ENCODE measurements at places on chromosomes 2 and 18.

DNA sequence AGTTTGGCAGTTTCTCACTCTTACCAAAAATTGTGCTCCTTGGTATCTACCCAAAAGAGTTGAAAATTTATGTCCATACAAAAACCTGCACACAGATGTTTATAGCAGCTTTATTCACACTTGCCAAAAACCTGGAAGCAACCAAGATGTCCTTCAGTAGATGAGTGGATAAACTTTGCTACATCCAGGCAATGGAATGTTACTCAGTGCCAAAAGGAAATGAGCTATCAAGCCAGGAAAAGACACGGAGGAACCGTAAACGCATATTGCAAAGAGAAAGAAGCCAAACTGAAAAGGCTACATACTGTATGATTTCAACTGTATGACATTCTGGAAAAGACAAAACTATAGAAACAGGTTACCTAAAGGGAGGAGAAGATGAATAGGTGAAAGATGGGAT, 36.1 kb downstream of the TMEM163 start:
- DNase-seq: no peak

DNA sequence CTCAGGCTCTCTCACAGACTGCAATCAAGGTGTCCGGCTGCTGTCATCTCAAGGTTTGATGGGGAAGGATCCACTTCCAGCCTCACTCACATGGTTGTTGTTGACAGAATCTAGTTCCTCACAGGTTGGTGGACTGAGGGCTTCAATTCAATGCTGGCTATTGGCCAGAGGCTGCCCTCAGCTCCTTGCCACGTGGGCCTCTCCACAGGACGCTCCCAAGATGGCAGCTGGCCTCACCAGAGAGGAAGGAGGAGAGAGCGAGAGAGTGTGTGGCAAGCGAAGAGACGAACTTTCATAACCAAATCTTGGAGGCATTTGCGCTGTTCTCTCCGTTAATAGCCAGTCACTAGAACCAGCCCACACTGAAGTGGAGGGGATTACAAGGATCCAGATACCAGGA, 13.5 kb upstream of the DNMT3A start:
- DNase-seq: no peak

DNA sequence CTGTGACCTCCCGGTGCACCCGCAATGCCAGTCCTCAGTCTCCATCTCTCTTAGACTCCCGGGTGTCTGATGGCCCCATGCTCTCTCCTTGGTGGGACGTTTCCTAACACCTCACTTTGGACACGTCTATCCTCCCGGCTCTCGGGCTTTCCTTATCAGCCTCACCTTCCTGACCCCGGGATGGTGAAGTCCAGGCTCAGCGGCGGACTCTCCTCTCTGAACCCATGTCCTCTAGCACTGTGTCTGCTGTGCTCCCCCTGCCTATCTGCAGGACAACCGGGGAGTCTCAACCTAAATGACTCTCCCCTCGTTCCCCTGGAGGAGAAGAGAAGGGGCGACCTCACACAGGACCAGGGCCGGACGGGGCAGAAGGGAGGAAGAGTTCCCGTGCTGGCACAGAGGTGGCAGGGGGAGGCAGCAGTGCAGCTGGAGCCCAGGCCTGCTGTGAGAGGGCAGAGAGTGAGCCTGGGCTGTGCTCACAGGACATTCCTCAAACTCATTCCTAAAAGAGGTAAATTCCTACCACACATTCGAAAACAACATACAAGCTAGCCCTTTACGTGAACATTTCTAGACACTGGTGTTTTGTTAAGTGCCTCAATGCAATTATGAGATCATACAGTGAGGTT, 41.9 kb downstream of the MBP start:
- DNase-seq: no peak

DNA sequence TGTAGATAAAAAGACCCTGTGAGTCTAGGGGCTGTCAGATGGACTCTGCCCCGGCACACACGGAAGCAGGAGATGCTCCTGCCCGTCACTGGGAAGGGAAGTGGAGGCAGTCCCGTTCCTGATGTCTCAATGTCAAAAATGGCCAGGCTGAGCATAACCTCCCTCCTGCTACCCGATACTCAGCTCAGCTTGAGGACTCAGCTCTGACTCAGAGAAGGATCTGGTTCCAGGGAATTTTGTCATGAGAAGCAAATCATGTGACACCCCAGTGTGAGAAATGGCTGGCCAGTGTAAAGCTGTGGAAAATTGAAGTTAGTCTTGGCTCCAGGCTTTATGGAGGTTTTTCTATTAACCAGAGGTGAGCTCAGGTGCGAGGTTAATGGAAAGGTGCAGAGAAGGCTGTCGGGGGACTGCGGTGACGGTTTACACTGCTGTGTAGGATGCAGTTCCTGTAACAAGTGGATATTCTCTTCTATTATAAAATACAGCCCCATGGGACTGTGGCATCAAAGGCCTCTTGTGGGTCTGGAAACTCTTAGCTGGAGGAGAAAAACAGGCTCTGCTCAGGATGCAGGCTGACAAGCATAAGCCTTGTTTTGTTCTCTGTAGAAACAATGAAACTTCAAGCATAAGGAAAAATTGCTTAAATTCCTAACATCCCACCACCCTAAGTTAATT, 24.7 kb upstream of the AGAP1 start:
- peak; percentile 94 for DNase-seq

DNA sequence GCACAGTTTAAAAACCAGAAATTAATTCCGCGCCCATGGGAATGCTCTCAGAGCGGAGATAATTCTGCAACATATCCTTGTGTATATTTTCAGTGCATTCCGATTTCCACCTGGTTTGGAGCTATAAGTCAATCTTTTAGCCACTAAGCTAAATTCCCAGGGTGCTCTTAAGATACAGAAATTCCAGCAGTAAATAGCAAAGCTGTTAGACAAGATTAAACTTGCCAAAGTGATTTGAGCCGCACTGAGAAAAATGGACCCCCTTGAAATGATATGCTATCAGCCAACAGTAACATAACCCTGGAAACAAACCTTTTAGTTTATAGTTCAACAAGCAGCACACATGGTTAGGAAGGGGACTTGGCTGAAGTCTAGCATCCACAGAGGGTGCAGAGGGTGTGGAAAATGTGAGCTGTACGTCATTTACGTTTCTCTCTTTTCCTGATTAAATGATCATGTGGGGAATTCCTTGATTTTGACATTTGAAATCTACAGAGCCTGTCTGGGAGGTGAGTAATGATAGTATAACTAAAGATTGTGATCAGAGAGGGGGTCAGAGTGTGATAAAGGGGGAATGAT, 99.8 kb upstream of the COPS8 start:
- DNase-seq: no peak

DNA sequence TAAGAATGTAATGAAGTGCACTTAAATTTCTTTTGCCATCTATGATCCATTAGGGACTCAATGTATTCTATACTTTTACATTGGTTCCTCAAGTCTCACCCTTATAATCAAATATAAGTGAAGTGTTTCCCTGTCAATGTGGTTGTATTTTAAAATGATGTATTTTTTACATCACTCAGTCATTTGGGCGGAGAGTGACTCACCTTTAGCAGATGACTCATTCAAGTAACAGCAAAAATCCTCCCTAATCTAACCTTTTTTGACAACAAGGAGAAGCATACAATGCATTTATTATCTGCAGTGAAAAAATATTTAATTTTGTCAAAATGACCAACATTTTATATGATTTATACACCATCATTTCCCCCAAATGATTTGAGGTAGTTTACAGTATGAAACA, 94.4 kb downstream of the FANCL start:
- DNase-seq: peak; percentile 55

DNA sequence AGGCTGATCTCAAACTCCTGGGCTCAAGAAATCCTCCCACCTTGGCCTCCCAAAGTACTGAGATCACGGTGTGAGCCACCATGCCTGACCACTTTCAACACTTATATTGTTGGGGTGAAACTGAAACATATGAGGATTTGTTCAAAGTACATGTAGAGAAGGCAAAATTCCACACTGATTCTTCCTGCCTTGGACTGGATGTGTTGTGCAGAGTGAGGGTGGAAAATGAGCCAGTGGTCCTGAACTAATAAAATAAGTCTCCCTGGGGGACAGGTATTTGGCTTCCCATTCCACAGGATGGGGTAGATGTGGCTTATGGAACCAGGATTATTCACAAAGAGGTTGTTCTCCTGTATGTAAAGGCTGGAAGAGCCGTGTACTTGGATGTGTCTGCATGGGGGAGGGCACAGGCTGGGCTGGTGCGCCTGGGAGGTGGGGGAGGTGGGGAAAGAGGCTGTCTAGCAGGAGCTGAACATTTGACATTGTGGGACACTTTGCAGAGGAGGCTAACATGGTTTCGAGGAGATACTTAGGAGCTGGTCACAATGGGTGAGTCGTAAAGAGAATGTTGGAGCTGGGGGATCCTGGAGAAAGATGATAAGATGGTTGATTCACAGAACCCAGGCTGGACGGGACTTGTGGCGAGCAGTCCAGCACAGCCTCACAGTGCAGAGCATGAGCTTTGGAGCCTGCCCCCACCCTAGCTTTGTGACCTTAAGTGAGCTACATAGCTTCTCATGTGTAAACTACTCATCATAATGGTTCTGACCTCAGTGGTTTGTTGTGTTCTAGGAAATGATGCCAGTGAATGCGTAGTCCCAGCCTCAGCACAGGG, at the start of gene TXNDC2:
TXNDC2 (plus strand) TSS at position 804 of the 835 bp plus-strand sequence. CDS start 708 bp downstream, outside the sequence.
- no peak for DNase-seq

DNA sequence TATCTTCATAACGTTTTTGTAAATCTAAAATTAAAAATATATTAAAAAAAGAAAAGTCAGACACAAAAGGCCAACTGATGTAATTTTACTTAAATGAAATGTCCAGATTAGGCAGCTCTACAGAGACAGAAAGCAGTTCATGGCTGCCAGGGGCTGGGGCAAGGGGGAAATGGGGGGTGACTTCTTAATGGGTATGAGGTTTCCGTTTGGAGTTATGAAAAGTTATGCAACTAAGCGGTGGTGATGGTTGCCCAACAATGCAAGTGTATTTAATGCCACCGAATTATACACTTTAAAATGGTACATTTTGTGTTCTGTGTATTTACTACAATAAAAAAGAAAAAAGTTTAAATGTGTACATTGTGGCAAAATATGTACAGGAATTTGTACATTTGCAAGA, 70.2 kb upstream of the TEX51 start:
- no peak for DNase-seq

GRCh38 chr2:215848698-215849097, 164.7 kb downstream of the MREG start:
- no peak for DNase-seq

DNA sequence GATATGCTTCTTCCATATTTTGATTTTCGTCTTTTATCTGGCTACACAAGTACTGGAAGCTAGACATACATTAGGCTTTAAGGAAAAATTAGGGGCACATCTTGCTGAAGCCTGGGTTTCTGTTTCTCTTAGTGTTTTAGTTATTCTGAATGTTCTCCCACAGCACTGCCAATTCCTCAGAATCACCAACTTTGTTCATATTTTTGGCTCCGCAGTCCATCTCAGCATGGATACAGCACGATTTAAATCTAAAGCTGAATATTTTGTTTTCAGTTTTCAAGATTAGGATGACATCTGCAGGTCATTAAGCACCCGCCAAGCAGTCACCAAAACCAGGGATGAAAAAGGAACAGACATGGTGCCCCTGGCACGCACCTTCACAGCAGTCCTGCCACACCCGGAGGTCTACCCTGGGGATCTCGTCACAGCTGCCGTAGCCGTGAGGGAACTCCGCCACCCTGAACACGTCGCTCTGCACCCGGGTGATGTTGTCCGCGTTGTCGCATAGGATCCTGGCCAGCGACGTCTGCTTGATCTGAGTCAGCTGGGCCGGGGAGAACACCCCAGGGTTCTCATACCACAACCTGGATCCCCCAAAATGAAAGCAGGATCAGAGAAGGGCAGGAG, 101.2 kb downstream of the PXDN start:
- DNase-seq: no peak

GRCh38 chr2:157995117-157995516, 106.6 kb upstream of the UPP2 start:
- DNase-seq: no peak

DNA sequence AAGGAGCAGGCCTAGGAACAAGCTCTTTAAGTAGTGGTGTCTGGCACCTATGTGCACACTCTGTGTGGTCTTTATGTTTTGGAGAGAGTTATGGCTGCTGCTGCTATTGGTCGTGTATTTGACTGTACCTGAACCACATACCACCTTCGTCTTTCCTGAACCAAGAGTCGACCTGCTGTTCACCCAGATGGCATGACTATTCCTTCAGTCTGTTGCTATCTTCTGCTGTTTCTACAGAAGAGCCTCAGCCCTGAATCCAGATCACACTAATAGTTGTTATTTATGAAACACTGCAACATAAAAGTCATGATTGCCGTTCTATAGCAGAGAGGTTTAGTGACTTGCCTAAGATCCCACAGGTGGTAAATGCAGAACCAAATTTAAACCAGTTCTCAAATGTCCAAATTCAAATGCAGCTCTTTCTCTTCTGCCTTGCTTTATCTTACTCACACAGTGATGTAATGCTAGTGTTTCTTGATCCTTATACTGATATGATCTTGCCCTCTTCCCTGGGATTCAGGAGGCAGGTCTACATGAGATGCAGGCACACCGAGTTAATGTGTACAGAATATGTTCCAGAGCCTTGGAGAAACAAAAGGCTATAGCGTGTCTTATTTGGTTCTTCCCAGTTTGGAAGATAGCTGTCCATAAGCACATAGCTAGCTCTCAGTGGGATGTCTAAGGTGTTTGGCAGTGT, 122.1 kb upstream of the FOSL2 start:
- DNase-seq: peak; percentile 44

DNA sequence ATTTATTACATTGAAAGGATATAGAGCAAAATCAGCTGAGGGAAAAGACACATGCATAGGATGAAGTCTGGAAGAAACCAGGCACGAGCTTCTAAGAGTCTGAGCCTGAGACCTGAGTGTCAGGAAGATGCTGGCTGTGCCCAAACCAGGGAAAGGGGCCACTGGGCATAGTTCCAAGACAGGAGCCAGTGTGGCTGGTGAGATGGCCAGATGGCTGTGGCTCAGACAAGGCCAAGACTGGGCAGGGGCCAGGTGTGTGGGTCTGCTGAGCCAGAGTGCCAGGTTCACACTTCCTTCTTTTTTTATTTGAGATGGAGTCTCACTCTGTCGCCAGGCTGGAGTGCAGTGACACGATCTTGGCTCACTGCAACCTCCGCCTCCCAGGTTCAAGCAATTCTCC, 95.5 kb upstream of the ATG16L1 start:
- no peak for DNase-seq

DNA sequence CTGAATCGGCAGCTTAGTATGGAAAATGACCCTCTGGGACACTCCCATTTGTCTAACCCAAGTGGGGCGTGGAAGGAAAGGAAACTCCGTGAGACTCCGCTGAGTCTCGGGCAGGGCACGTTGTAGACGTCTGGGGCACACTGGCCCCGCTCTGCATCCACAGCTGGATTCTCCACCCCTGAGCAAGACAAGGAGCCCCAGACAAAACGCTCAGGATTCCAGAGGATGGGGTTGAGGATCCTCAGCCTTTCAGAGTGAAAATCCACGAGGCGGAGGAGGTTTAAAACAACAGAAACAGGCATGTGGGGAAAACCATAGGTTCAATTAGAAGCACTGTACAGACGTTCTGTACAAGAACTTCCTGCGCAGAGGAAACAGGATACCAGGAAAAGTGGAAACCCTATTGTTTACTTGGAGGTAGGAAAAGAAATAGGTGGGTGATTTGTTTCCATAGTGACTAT, 124.9 kb upstream of the ZNF236 start:
- DNase-seq: peak; percentile 30

- peak; percentile 30 for DNase-seq
Measured at GRCh38 chr18:27298214-27298804, 113.2 kb upstream of the CHST9 start.

- DNase-seq: peak; percentile 44
Measured at GRCh38 chr2:178397002-178397605, 53.9 kb downstream of the PRKRA start.

GRCh38 chr2:182103526-182103925, 117.9 kb downstream of the PPP1R1C start:
- DNase-seq: no peak

GRCh38 chr2:50492477-50492851, 539.5 kb downstream of the NRXN1 start:
- DNase-seq: peak; percentile 64
